ENCODE measurements at places on chromosomes 6 and 20.

DNA sequence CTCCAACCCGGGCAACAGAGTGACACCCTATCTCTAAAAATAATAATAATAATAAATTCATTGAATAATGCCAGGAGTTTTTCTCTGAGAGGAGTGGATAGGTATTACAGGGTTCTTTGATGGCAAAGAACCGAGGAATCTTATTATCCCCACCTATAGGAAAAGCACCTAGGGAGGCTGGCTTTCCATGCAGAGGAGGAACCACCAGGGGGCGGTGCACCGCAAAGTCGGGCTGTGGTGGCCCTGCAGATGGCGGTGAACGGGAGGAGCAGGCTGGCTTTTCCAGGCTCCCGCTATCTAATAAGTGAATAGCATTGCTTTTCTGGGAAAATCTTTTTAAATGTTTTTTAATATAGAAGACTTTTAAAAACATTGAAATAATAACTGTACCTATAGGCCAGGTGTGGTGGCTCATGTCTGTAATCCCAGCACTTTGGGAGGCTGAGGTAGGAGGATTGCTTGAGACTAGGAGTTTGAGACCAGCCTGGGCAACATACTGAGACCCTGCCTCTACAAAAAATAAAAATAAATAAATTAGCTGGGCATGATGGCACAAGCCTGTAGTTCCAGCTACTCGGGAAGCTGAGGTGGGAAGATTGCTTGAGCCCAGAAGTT is 864.2 kb downstream of the KIF16B start:
- DNase-seq: no peak

DNA sequence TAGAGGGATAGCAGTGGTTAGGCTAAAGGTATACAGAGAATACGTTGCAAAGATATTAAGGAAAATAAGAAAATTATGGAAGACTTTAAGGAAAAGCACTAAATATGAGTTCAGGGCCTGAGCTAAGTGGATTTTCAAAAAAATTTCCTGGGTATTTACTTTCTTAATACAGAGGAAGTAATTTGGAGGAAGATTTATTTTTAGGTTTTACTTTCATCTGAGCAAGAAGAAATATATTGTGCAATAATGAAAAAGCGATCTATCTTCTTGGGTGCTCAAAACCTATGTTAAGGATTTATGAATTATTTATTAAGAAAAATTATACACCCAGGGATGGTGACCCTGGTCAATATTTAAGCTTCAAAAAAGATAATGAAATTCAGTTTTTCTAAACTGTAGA is 224.7 kb downstream of the PLCB1 start:
- no peak for DNase-seq

GRCh38 chr6:134873500-134874388 is 76.2 kb downstream of the ALDH8A1 start:
- no peak for DNase-seq

DNA sequence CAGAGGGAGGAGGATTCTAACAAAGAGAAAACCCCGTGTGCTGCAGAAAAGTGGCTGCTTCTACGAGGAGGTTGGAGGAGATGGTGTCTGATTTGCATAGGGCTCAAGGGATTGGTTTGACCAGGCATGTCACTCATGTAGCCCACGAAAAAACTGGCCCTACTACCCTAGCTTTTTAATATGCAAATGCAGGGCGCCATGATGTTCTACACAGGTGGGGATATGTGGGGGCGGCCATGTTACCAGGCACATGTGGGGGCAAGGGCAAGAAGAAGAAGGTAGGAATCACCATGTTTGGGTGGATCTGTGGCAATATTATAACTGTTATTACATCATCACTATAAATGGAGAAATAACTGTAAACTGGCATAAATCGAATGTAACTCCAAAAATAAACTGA is 9.9 kb downstream of the KIAA1755 start:
- no peak for DNase-seq

DNA sequence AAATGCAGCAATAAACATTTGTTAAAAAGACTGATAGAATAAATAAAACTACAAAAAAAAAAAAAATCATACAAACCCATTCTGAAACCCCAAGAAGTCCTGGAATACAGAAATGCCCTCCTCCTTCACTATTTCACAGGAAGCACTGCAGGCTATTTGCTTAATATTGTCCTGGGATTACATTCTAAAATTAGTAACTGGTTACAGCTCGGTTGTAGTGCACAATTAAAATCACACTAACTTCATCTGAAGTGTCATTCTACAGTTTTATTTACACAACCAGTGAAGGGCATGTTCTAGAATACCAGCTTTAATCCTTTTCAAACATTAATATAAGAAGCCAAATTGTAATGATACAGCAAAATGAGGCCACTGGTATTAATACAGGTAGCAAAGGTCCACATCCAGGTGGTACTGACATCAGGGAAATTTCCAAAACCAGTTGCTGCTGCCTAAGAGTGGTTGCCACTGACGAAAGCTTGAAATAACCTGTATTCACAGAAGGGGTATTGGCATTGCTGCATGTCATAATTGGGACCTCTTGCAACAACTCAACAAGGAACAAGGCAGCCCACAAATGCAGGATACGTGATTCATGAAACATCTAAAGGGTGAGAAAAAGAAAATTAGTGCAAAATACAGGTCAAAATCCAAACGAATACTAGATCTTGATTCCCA is 26.9 kb downstream of the AKIRIN2 start:
- DNase-seq: no peak

- DNase-seq: no peak
Observed at GRCh38 chr6:15504581-15505350, 158.1 kb downstream of the DTNBP1 start.

DNA sequence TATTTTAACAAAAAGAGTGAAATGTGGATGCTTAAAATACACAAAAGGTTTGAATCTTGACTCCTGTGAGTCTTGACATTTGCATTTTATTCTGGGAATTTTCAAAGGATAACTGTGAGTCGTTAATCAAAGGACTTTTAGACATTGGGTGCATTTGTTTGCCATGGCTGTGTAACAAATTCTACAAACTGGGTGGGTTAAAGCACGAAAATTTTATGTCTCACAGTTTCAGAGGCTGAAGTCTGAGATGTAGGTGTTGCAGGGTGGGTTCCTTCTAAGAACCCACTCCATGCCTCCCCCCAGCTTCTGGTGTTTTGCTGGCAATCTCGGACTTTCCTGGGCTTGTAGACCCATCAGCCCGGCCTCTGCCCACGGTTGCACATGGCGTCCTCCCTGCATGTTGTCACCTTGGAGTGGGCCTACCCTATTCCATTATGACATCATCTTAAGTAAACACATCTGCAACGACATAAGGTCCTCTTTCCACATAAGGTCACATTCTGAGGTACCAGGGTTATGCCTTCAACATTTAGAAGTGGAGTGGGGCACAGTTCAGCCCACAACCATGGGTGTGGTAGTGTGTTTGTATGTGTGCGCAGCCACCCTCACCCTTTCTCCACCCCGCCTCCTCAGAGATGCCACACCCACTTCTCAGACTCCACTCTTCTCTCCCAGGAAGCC is 113.1 kb downstream of the FOXA2 start:
- no peak for DNase-seq

DNA sequence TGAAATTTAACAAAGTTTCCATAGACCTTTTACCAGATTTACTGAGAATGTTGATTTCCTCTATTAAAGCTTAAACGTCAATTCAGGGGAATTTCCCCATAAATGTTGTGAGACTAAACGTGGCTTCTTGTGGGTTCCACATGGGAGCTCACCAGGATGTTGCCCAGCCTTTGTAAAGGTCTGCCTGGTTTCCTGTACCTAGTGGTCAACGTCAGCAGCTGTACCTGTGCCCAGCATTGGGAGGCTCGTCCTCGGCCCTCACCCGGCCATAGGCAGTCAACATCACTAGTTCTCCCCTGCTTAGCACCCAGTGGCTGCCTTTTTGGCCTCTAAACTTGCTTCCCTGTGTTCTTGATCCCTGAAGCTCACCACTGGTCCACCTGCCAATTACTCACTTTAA is 22.1 kb upstream of the CD83 start:
- no peak for DNase-seq
